ENCODE measurements at places on chromosomes 7 and 10.
A peak's percentile ranks its signal among the peaks of the same experiment; 100 is the strongest.

GRCh38 chr7:144691240-144691639 lies 144.6 kb downstream of the TPK1 start:
- no peak for DNase-seq

DNA sequence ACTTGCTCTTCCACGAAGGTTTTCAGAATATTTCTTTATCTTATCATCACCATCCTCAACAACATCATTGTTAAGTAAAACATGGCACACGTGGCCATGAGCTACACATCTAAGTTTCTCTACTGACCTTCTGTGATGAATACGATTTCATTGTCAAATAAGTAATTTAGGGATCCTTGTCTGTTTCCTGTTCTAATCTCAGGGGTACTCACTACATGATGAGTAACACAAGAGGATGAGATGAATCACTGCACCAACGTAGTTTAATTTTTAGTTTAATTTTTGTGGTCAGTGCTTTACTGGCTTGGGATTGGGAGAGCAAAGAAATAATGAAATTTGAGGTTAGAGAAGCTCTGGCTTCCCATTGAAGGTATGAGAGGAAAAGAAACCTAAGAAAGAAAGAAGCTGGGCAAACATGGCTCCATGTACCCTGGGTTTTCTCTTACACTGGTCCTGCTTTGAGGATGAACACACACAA lies 461.9 kb upstream of the KLF6 start:
- no peak for DNase-seq

DNA sequence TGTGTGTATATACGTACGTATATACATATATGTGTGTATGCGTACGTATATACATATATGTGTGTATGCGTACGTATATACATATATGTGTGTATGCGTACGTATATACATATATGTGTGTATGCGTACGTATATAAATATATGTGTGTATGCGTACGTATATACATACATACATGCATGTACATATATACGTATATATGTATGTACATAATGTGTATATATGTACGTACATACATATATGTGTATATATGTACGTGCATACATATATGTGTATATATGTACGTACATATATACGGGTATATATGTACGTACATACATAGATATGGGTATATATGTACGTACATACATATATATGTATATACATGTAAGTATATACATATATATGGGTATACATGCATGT lies 332.1 kb downstream of the CRPPA start:
- DNase-seq = no peak

- DNase-seq = no peak
Observed at GRCh38 chr10:60916025-60916424, 28.0 kb downstream of the RHOBTB1 start.

DNA sequence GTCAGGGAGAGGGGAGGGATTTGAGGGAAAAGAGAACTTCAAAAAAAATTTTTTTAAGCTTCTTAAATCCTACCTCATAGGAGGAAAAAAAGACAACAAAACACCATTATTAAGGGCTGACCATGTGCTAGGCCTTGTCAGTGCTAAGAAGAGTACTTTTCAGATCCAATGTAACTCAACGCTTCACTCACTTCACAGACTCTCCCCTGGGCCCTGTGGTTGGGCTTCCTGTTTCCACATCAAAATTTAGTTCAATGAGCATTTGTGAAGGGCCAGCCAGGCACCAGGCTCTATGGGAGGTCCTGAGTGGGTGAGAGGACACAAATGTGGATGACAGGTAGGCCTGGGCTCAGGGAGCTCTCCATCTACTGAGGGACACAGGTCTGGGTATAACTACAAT lies 249.8 kb downstream of the PTEN start:
- DNase-seq = no peak

- DNase-seq = no peak
Observed at GRCh38 chr10:28738200-28738599, 60.9 kb downstream of the BAMBI start.

DNA sequence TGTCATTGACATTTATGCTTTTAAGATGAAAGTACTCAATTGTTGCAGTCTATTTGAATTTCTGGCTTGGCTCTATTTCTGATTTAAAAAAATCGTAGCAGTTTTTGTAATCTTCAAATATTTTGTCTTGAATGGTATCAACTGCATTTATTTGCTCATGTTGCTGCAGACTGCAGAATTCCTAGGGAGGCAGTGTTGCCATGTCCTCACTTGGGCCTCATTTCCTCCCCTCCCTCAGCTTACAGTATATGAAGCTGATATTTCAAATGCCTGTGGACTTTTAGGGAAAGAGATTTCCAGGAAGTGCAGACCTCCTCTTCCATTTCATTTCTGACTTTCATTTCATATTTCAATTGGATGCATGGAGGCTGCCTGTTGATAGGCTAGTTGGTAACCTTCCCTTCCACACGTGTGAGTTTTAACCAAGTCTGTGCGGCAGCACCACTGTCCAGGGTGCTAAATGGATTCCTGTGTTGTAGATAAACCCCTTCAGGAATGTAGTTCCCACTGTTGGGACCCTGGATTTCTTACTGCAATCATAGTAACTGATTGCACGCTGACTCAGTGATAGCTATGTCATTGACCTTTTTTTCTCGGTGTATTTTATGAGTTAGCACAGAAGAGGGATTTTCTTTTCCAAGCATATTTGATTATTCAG lies 17.5 kb downstream of the VPS50 start:
- no peak for DNase-seq

GRCh38 chr10:43905512-43906236 lies 257.0 kb upstream of the ZNF32 start:
- DNase-seq = no peak

DNA sequence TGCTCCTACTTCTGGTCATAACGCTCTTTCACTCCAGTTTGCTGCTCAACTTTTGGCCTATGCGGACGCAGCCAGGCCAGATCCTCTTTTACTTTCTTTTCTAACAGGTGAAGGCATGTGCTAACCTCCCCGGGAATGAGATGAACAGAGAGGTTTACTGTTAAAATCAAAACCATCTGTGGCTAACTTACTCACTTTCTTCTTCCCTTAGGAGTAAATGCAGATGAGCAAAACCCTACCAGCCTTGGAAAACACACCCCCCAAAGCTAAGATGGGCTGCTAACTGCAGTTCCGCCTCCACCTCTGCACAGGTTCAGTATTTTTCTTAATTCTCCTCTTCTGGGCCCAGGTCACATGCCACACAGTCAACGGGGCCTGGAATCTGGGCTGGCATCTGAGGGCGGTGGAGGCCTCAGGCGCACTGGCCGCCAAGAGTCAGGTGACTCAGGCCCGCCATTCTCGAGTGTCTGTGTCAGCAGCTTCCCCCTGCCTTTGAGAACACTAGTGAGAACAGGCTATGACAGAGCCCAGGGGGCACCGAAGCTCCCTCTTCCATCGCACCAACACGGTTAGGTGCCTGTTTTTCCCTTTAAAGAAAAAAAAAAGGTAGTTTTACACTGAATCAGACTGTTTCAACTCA lies 11.1 kb downstream of the FAM53B start:
- DNase-seq = peak; percentile 55

DNA sequence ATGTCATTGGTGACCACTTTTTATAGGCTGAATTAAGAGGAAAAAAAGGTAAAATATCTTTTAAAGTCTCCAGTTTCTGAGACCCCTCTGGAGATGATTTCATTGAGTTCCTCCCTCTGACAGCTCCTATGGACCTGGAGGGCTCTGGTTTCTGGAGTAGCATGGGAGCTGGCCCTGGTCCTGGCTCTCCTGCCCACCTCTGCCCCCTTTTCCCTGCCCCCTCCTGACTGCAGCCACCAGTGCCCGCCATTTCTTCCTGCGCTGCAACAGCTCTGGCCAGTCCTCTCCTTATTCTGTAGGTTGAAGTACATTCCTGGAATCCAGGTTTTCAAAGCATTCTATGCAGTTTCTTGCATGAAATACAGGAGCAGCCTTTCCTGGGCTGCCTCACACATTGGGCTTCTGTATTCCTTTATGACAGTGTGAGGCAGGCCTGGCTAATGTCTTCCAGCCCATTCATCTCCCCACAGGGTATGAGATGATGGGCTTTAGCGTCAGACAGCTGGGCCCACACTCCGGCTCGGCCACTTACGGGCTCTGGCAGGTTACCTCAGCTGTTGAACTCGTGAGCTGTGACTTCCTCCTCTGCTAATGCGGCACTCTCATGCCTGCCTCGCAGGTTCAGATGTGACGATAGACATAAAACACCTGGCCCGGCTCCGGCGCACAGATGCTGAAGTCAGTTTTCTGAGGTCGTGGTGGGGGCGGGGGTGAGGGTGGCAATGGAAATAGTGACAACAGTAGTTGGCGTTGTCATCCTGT lies 101.7 kb downstream of the MGMT start:
- no peak for DNase-seq

DNA sequence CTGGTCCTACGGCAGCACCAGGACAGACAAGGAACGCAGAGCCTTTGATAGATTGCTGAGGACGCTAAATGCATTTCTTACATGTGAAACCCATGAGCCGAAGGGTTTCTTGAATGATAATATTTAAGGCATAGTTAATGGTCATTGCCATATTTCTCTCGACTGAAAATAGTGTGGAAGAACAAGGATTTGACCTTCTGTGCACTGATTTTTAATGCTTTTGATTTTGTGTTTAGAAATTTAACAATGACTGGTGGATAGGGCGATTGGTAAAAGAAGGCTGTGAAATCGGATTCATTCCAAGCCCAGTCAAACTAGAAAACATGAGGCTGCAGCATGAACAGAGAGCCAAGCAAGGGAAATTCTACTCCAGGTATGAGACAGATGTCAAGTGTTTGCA lies 150.8 kb downstream of the NSUN6 start:
- no peak for DNase-seq

- DNase-seq = no peak
Observed at GRCh38 chr7:141911391-141911790, 4.8 kb upstream of the OR9A4 start.

- no peak for DNase-seq
Observed at GRCh38 chr10:76138286-76138685, 706.9 kb downstream of the LRMDA start.

DNA sequence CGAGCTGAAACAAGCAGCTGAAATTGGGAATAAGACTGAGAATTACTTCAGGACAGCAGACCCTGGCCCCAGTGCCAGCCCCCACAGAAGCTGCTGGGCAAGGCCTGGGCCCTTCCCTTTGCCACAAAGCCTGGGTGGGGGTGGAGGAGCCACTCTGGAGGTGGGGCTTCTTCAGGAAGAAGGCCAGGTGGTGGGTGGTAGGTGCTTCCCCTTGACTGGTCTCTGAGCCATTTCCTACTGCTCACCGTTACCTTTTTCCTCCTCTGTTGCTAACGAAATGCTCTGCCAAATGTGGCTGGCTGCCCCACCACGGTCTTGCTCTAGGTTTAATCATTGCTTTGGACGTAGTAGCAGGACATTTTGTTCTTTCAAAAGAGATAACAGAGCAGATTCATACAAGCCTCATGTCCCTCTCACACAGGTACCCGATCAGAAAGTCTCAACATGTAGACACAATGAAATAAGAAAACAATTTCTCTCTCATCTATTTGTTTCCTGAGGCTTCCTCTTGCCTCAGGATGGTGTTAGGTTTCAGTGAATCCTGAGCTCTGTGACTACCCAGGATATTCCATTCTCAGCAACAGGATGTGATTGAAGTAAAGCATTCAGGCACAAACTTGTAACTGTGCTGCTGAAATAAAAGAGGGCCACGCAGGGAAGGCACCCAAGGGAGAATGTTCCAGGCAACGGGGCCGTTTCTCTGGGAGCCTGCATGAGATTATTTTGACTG lies 66.5 kb downstream of the WDR11 start:
- DNase-seq = no peak

- DNase-seq = no peak
Observed at GRCh38 chr7:148935451-148935850, 51.4 kb upstream of the EZH2 start.

DNA sequence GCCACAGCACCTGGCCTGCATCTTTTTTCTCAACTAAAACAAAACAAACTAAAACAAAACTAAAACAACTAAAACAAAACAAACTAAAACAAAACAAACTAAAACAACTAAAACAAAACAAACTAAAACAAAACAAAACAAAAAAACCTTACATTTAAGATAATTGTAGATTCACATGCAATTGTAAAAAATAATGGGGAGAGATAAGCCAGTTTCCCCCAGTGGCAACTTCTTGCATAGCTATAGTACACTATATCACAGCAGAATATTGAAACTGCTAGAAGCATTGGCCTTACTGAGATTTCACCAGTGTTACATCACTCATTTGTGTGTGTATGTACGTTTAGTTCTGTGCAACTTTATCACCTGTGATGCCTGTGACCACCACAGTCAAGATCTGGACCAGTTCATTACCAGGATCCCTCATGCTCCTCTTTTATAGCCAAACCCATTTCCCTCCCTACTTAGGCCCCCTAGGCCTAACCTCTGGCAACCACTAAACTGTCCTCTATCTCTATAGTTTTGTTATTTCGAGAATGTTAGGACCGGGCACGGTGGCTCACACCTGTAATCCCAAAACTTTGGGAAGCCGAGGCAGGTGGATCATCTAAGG lies 9.3 kb downstream of the FXYD4 start:
- DNase-seq = no peak

GRCh38 chr10:50909334-50910014 lies 24.0 kb upstream of the A1CF start:
- no peak for DNase-seq

DNA sequence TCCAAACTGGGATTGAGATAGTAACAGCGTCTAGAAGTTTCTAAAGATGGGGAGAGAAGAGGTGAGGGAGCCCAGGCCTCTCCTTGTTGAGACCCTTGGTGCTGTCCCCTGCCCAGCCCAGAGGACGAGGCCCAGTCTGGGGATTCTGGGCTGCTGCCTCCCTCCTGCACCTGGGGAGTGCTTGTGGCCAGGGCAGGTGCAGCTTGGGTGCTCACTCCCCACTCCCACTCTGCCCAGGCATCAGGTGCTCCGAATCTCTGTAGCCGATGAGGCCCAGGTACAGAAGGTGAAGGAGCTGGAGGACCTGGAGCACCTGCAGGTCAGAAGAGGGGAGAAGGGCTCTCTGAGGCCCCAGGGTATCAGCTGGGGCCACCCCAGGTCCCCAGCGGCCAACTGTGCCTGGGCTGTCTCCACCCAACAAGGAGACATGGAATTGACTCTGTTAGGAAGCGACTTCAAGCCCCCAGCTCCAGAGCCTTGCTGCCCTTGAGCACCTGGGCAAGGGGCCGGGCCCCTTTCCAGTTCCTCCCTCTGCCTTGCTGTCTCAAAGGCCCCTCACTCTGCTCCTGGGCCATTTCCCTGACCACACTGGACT lies 664 bp downstream of the CPA1 start:
- DNase-seq = no peak

All from stimulated activated CD4-positive, alpha-beta T cell treated with anti-CD3 and anti-CD28 coated beads, Interleukin-1b, Interleukin-23, amount 100 ng/mL, for 4 hours (primary cell).